ENCODE measurements at places on chromosomes 12 and 14.

GRCh38 chr12:40010899-40011774 is 94.7 kb downstream of the SLC2A13 start:
- peak; percentile 19 for DNase-seq

- no peak for DNase-seq
These were observed 30.6 kb upstream of the PTPRQ start for GRCh38 chr12:80413462-80413861.

DNA sequence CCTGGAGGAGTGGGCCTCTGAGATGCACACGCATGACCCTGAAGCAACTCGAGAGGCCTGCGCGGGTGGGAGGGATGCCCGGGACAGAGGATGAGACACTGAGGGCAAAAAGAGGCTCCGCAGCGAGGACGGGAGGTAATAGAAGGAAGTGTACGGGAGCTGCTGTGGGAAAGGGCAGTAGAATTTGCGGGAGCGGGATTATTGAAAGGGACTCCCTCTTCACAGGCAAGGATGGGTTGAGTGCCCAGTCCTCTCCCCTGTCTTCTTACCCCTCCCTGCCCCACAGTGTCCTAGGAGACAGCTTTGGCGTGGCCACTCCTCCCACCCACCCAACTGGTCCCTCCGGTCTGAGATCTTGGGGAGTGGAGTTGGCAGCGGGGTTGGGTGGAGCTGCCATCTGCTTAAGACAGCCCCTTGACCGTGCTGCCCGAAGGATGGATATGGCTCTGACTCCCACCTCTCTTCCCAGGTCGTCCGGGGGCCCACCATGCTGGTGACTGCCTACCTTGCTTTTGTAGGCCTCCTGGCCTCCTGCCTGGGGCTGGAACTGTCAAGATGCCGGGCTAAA is 15.7 kb upstream of the ESPL1 start:
- DNase-seq: no peak

DNA sequence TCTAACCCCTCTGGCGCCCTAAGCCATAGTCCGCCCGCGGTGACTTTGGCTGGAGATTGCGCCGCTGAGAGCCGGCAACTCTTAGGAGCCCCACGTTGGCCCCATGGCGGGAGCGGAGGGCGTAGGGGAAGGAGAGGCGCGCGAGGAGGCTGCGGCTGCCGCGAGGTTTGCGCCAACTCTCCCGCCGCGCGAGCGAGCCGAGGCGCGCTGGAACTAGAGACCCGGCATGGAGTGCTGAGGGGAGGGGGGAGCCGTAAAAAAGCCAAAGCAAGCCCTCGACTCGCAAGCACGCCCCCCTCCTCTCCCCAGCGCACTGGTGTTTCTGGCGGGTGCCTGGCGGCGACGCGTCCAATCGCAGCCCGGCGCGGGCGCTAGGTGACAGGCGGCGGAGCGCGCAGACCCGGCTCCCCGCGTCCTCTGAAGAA is at the start of gene SYT10:
Gene SYT10 (minus strand): TSS at position 233 of the 425 bp plus-strand sequence. CDS start 297 bp downstream, outside the sequence.
- no peak for DNase-seq

DNA sequence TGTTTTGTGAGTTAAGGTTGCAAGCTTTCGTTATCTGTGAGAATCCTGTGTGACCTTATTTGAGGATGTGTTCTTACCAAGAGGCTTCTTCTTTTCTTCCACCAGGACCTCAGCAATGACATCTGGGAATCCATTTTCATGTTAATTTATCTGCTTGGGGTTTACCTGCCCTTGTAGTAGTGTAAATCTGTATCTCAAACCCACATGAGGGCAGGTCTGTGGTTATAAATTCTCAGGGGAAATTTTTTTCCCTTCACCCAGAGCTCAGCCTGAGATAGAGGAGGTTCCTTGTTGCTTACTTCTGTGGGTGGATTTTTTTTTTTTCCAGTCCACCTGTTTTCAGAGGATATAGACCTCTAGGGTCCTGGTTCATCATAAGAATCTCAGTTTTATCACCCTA is 70.8 kb downstream of the AKAP6 start:
- no peak for DNase-seq

DNA sequence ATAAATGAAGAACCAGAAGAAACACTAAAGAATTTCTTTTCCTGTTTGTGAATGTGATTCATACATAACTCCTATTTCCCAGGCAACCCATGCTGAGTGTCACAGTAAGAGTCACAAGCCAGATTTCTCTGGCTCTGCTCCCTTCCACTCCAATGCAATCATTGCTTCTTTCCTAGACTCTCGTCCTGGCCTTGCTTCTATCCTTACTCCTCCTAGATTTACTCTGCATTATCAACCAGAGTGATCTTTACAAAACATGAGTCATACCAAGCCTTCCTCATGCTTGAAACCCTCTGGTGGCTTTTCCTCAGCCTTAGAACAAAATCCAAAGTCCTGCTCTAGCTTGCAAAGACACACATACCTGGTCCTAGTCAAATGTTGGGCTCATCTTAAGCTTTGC is 13.3 kb downstream of the IL22 start:
- no peak for DNase-seq

DNA sequence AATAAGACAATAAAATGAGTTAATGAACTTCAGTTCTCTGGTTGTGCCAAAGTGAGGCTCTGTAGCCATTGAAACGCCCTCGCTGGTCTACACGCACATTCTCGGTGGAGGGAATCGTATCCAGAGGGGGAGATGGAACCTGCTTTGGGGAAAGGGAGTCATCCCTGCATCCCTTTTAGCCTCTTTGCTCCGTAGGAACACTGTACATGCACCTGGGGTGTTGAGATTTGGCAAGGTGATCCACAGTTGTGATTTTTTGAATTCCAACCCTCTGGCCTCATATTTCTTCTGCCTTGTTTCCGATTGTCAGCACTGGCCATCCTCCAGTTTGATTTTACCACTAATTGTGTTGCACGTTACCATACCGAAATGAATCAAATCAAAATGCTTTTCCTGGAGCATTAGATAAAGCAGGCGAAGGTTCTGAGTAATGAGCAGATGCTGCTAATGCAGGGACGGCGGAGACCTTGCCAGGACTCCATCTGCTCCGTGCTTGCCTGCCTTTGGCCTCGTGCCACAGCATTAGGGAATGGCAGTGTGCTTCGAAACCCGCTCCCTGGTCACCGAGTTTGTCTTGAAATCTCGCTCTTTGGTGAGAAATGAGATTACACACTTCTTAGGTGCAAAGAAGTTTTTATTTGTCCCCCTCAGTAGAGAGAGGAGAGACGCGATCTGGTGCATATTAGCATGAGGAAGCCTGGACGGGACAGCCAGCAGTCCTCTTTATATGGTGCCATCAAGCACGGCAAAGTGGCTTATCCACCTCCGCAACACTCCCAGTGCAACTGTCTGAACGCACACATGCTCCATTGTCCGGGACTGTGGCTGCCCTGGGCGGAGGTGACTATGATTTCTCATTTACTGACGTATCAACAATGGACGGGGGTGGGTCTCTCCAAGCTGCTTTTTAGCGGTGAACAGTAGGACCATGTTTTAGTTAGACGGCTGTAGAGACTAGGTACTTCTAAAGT is 59.1 kb downstream of the FBXW8 start:
- DNase-seq: no peak

DNA sequence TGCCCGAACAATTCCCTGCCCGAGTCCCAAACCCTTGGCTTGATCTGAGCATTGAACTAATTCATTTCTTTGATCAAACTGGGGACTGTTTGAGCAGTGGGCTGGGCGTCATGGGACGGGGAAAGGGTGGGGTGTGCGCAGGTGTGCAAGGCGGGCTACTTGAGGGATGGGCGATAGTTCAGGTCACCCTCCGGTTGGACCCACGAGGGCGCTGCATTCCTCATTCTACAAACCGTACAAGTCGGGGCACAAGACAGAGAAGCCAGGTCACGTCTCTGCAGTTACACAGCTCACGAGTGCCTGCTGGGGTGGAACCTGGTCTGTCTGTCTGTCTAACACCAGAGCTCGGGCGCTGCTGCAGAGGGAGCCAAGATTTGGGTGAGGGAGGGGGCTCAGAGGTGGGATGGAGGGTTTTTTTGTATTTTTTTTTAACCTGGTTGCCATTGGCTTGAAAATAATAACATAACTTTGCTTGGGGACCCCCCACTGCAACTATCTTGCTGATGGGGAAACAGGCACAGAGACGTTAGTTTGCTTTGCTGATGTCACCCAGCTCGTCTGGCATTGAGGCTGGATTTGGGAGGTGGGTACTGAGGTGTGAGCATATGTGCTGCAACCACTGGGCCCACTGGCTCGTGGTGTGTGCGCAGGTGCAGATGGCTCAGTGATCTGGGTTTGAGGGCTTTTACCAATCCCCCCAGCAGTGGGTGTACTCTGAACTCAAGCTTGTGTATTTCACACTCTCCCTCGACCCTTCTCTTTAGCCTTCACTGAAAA is 7.6 kb upstream of the RTL1 start:
- DNase-seq: no peak

DNA sequence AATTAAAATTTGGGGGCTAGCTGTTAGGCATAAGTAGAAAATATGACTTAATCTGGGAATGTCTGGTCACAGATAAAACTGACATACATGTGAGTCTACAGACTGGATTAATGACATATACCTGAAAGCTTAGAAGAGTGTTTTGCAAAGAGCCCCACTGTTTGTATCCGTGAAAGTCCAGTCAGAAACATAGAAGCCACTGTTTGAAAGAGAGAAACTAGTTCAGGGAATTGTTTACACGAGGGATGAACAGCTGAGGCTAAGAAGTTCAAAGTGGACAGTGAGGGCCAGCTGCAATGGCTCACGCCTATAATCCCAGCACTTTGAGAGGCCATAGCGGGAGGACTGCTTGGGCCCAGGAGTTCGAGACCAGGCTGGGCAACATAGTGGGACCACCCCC is 36.2 kb upstream of the SGPP1 start:
- no peak for DNase-seq

DNA sequence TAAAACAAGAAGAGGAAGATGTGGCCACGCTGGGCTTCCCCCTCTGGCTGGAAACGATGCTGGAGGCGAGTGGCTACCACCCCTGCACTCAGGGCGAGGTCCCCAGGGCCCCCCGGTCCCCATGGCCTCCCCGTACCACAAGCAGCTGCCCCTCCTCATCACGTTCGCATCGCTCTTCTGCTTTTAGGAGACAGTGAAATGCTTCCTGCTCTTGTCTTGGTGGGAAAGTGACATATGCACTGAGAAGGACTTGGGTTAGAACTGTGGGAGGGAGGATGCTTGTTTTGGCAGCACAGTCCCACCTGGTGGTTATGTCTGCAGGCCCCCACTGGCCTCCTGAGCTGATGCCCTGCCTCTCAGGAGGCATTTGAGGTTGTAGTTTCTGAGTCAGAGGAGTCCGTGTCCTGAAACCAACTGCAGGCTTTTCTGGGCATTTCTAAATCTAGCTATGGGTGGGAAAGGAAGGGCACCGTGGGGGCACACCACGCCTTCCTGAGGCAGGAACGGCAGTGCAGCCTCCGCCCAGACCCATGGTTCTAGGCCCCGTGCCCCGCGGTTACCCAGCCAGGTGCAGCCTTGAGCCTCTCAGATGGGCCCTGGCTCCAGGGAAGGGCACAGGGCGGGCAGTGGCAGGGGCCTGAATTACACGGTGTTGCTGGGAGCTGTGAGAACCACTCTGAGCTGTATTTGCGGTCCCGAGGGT is 139.3 kb downstream of the ADGRD1 start:
- DNase-seq: no peak

DNA sequence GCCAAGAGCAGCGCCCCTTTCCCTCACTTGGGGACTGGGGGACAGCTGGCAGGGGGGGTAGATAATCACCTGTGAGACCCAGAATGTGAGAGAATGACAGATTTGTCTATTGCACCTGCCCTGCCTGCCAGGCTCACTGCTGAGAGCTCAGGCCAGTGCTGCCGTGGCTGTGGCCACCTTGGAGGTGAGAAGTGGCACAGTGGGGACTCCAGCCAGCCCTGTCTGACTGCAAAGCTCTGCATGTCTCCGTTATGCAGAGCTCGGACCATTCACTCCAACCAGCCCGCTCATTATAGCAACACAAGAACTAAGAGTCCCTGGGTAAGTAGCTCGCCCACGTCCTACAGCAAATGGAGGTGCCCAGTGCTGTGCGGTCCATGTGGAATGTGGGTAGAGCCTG is 88.8 kb downstream of the DICER1 start:
- no peak for DNase-seq

DNA sequence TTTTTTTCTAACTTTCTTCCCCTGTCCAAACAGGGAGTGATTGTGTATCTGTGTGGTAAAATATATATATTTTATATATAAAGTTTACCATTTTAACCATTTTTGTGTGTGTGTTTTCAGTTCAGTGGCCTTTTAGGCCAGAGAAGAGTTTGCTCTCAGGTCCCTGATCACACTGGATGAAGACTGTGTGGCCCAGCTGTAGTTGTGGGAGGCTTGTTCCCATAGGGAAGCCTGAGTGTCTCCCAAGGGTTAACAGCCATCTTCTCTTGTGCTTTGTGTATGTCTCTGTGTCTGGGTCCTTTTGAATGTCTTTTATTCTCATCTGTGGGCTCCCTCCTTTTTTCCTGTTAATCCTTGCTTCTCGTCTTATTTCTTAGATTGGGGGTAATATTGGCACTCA is 23.4 kb downstream of the CGRRF1 start:
- no peak for DNase-seq

DNA sequence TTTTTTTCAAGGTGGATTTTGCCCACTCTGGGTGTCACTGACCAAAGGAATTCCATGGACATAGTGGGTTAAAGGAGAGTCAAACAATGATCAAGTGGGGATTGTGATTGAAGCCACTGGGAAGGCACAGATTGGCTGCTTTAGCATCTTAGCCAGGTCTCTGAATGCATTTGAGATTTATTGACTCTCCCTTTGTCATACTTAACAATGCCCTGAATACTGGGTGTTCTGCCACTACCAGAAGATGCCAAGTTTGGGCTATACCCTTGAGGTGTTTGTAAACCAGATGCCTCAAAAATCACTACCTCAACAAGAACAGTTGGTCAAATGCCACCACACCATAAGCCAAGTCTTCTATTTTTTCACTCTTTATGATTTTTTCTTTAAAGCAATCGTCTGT is 114.8 kb downstream of the GTF2A1 start:
- no peak for DNase-seq

GRCh38 chr12:27331291-27331926 is 1.2 kb upstream of the BMAL2 start:
- no peak for DNase-seq

DNA sequence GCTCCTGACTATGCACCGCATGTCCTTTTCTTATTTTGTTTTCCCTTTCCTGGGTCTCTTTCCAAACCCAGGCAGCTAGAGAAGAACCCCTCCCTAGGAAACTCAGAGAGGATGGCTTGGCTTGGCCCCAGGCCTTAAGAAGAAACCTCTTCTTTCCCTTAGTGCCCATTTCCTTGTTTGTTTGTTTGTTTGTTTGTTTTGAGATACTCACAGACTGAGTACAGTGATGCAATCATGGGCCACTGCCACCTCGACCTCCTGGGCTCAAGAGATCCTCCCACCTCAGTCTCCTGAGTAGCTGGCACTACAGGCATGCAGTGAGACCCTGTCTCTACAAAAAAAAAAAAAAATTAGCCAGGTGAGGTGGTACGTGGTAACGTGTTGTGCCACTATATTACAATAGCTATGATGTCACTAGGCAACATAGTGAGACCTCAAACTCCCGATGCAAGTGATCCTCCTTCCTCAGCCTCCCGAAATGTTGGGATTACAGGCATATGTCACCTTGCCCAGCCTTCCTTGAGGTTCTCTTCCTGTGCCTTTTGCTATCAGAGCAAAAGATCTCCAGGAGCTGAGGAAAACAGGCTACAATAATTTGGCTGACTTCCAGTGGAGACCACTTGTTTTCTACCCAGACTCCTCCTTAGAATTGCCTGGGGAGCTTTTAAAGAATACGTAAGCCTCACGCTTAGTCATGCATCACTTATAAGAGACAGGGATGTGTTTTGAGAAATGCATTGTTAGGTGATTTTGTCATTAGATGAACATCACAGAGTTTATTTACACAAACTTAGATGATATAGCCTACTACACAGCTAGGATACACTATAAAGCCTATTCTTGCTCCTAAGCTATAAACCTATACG is 34.5 kb upstream of the LGALS3 start:
- no peak for DNase-seq

GRCh38 chr12:16154990-16155389 is 122.5 kb downstream of the SLC15A5 start:
- DNase-seq: no peak
